CD4-positive, alpha-beta T cell treated with Interleukin-12 subunit alpha and Interleukin-12 subunit beta, for 1 hour (primary cell): ENCODE measurements at places on chromosomes 7 and 10.

GRCh38 chr7:90520484-90520883 is 51.0 kb downstream of the PTTG1IP2 start:
- DNase-seq: no peak

DNA sequence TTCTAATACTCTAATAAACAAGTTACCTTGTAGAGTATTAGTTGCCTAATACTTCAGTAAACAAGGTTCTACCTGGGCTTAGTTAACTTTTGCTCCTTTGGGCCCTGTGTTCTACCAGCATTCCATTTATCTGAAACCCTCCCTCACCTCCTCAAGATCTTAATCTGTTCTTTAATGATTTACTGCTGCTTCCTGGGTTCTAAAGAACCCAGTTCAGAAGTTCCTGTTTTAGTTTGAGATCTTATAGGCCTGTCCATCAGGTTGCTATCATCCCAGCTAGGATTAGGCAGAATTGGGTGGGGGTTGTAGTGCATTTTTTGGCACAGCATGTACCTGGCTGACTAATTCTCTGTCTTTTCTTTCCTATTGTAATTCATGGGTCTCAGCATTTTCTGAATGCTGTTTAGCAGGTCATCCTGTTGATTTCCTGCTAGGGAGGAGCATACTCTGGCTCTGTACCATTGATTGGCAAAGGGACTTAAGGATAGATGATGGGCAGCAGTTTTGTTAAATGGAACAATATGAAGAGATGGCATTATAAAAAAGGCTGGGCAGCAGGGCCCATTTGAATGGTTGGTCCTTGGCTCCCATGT is 53.7 kb upstream of the TMEM248 start:
- DNase-seq: no peak

DNA sequence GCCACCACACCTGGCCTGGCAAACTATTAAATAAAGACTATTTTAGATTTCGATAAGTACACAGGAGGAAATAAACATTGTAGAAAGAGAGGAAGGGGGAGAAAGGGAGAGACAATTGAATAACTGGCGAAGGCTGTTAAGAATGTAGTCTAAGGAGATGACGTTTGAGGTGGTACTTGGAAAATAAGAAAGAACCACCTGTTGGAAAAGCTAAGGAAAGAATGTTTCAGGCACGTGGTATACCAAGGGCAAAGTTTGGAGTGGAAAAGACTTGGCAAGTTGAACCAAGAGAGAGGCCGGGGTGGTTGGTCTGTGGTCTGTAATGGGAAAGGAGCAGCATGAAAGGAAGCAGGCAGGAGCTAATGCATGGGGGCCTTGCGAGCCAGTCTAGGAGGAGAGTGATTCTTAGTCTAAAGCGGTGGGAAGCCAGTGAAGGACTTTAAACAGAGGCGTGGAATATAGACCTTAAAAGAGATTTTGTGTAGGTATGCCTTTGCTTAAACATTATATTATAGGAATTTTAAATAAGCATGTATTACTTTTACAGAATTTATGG is 9.4 kb downstream of the ING3 start:
- no peak for DNase-seq

- no peak for DNase-seq
Measured at GRCh38 chr10:23918090-23918723, 290.7 kb upstream of the KIAA1217 start.

DNA sequence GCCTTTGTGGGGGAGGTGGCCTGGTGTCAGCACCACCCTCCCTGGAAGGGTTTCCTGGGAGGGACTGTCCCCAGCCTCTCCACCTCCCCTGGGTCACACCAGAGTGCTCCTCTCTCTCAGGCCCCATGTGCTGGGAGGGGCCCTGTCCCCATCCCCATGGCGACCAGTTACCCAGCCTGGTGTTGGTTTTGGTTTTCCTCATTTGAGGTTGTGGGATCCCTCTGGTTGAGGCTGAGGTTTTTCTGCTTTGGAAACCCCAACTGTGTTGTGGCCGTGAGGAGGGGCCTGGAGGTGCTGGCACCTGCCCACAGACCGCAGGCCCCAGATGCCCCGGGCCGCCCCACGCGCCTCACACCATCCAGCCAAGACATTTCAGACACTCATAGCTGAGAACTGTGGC is 106.3 kb downstream of the GRK5 start:
- DNase-seq: peak; percentile 66

- peak; percentile 98 for DNase-seq
Measured at GRCh38 chr7:74656837-74657691, 454 bp upstream of the GTF2I start.

DNA sequence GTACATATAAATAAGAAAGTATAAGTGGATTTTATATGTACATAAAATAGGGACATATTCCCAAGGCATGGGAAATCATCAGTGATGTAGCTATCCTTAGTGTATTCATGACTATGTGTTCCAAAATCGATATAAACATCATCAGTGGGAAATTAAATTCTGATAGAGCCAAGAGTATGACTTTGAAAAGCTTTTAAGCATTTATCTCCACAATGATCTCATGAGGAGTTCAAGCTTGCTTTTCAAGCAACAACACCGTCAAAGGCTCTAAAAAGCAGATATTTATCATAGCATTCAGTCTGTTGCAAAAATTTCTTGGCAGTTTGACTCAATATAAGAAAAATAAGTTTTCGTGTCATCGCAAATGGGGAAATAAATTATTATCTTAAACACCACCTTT is 14.5 kb upstream of the NEBL start:
- no peak for DNase-seq

- no peak for DNase-seq
Measured at GRCh38 chr10:34001087-34001580, 666.7 kb upstream of the NRP1 start.

DNA sequence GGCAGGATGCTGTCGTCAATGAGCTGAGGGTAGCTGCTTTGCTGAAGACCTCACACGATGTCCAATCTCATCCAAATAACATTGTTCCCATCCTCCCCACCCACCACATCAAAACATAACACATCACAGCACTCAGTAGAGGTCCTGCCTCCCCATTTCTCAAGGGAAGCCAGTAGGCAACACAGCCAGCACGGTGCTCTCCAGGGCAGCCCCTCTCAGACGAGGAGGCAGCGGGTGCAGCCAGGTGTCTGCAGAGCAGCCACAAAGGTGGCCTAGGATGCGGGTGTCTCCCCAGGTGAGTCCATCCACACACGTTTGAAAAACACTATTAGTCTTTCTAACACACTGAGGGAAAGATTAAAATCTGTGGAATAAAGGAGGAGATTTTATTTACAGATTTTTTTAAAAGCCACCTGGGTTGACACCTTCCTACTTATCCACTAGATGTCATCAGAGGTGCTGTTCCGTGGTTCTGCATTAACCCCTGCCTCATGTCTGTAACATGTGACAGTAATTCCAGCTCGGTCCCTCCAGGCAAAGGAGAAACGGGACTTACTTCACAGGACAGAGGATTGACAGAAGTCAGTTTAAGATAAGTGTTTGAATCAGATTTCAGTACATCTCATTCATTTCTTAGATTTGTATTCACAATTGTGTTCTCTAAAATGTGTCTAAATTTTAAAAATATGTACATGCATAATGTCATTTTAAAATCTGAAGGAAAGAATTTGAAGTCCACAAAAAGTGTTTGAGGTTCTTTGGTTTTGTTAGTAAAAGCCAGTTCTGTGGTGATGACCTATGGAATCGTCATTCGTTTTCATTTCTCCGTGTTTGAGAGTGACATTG is 68.0 kb downstream of the LANCL2 start:
- peak; percentile 40 for DNase-seq

- no peak for DNase-seq
Measured at GRCh38 chr10:115918812-115919211, 354.2 kb downstream of the GFRA1 start.

DNA sequence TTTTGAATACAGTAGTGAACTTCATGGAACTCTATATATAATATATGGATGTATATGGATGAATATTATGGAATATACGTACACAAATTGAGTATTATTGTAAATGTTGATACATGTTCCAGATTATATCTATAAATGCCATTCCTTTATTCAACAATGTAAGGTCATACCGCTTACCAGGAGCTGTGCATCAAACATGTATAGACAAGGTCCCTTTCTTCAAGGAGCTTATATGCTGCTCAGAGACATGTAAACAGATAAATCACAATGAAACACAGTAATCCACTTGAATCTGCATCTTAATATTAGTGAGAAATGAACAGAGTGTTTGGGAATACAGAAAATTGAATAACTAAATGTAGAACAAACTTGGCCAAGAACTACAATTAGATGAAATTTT is 898 bp upstream of the SEM1 start:
- no peak for DNase-seq

DNA sequence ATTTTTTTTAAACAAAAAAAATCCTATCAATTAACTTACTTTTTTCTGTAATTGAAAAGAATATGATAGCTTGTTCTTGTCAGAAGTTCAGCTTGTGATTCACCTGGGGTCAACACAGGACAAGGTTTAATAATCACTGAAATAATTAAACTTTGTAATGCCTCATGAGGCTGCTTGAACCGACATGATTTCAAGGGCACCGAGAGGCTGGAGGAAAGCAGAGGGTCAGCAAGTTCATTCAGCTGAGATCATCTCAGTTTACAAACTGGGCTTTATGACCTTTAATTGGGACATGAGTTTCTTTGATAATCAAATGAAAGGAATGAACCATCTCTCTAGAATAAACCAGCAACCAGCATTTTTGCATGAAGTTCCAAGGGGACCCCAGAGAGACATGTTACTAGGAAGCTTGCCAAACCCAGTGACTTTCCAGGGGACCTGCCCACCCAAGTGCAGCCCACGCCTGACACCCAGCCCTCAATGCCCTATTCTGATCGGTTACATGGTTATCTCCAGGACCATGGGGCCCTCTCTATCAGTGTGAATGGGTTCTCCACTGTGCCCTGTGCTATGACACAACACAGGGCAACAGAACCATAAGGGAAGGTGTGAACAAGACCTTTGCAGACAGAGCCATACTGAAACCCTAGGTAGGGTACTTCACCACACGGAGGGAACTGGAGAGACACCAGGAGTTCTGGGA is 7.8 kb upstream of the CYP3A4 start:
- no peak for DNase-seq

- no peak for DNase-seq
Measured at GRCh38 chr7:128831178-128831993, 1.2 kb downstream of the FLNC start.

DNA sequence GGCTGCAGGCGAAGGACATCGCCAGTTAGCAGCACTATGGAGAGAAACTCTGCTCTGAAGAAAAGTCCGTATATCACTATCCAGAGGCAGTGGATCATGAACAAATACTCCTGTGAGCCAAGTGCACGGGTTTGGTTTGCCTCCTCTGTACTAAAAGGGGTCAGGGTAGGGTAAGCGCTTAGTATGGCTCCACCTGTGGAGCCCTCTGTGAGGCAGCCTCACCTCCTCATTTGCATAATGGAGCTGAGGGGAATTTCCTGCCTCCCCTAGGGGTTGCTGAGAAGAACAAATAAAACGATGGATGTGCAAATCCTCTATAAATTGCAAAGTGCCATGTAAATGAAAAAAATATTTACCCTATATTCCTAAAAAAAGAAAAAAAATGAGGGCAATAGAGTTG is 63.4 kb downstream of the GPR26 start:
- no peak for DNase-seq

DNA sequence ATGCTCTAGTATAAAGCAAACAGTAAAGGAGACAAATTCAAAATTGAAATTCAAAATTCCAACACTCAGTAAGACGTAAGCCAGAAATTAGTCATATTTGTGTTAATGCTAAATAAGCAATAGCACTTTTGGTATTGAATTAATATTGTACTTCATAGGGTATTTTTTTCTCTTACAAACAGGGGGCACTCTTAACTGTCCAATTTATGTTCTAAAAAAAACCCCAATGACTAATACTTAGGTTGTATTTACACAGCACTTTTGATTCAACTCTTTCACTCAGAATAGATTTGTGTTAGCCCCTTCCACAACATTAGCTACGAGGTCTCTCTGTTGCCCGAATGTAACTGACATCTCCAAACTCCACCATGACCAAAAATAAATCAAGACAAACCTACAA is 284.9 kb upstream of the COBL start:
- DNase-seq: no peak

DNA sequence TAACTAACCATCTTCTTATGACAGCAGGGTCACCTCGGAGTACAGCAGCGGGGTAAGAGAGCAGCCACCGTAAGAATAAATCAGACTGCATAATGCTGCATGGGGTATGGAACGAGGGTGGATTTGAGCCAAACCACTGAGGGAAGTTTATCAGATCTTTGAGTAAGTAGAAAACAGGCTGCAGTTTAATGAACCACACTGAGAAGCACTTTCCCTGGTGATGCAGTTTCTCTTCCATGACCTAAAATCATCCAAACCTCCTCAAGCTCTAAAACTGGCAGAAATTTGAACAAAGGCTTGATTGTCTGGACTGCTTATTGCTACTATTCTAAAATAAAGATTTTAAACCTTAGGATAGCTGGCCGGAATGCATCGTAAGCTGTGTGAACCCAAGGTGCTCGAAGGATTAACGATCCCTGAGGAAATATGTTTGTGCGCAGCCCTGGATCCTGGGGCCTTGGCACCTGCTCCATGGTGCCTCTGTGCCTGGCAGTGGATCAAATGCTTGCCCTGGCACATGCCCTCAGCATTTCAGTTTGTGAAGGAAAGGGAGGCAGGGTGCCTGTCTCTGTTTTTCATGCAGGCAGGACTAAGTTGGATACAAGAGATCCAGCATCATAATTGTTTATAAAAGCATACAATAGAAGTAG is 322.7 kb downstream of the LHFPL3 start:
- no peak for DNase-seq

DNA sequence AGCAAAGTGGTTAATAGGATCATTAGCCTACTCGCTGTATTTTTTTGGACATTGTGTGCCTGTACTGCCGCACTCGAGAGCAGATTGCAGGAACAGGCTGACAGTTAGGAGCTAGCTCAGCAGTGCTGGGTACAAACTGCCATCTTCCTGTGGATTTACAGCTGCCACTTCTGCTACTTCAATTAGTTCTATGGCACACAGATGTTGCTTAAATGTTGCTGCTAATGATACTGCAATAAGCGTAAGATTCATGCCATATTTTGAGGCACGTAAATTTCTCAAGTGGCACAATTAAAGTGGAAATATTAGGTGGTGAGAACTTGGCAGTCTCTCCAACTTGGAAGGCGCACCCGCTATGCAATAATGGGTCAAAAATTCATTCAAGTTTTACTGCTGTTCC is 171.9 kb downstream of the EBF3 start:
- DNase-seq: no peak

DNA sequence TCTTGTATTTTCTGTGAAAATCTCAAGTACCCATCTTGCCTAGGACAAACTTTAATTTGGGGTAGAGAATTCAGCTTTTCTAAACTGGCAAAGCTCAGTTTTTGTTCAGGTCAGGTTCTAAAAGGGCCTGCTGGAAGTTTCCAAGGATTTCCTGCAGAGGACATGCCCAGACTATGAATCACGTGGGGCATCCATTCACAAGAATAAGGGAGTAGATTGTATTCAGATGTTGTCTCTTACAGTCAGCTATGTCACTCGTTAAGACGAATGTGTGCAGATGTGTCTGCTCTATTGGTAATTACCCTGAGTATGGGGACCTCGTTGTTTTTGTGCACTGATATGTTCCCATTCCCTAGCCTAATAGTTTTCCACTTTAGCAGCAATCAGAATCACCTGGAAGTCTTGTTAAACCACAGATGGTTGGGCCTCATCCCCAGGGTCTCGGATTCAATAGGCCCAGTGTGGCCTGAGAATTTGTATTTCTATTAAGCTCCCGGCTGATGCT is 81.0 kb upstream of the ITPRID1 start:
- no peak for DNase-seq
